ENCODE measurements at places on chromosomes 1 and 21.

DNA sequence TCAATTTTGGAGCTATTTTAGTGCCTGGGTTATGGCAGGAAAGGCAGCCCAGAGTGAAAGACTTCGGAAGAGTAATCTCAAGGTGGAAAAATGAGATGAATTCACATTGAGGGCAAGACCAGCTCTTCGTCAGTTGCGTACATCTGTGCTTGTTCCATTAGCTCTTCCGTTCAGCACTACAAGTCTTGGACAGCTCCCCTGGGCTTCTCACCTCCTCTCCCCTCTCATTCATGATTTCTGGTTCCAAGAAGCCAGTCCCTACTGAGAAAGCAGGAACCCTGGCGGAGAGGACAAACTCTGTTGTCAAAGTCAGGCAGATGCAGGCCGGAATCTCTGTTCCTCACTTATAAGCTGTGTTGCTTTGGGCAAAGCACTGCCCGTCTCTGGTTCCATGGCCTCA lies 76.5 kb downstream of the ACTL8 start:
- no peak for DNase-seq

DNA sequence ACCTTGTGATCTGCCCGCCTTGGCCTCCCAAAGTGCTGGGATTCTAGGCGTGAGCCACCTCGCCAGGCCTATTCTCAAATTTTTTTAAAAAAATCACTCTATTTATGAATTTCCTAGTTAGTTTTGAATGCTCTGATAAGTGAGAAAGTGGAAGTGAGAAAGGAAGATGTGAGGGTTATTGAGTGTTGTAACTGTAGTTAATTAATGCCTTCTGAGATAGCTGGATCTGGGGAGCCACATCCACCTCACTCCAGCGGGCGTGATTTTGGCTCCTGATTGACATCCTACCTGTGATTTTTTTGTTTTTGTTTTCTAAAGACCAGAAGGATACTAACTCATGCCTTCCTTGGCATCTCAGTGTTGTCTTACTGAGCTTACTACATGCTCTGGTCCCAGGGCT lies 65.6 kb downstream of the ST3GAL3 start:
- no peak for DNase-seq

DNA sequence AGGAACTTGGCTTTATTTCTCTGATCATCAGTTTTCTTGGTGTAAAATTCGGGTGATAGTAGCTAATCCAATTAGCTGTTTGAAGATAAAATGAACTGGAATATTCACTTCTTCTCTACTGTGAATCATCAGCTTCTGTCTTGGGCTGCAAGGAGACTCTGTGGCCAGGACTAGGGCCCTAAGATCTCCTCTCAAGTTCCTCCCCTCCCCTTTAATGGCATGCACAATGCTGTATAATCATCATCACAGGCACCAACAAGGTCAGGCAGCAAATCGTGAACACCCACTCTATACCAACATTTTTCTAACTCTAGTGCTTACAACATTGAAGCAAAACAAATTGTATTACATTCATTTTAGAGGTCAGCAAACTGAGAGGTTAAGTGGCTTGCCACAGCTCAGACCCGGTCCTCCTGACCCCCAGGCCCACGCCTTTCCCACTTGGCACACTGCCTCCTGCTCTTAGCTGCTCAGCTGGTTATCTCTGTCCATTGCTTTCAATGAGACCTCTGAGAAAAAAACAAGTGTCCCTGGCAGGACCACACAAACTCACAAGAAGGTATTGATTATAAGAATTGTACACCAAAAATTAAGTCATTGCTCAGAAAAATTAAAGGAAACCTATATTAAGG lies 31.8 kb downstream of the LRRC52 start:
- no peak for DNase-seq

DNA sequence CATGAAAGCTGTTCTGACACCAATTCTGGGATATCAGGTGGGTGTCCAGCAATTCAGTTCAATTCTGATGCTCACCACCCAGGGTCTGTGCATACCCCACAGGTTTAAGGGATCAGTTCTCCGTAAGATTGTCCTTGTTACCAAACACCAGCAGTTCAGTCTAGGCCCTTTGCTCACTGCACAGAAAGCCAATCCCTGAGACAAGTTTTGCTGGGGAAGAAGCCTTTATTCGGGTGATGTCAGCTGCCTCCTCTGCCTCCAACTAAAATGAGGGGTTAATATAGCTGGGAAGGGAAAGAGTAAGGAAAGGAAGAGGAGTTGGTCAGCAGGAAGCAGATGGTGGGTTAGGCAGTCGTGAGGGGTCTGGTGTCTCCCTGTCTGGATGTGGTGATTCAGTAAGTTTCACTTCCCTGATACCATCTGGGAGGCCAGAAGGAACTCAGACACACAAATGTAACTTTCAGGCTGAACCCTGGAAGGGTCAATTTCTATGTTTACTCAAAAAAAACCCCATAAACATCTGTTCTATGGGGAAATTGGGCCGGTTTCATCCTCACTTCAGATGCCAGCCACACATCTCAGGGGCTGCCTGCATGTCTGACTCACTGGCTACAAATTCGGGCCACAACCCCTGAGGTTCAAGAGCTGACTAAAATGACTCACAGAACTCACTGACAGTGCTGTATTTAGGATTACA lies 83.3 kb upstream of the PGBD5 start:
- DNase-seq: no peak

DNA sequence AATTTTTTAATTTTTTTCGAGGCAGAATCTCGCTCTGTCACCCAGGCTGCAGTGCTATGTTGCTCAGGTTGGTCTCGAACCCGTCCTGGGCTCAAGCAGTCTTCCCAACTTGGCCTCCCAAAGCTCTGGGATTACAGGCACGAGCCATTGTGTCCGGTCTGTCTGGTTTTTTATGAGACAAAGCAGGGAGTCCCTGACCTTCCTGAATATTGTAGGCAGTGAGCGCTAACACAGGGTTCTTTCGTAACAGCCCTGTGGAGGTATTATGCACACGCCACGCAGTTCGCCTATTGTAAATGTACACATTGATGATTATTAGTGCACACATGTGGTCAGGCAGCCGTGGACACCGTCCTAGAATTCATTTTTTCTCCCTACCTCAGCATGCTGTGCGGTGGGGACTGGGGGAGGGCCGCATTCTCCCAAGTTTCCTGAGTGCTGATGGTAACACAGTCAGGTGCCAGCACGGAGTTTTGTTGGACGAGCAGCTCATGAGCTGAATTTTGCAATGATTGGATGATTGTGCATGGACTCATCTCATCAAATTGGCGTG lies 19.6 kb downstream of the SPSB1 start:
- DNase-seq: no peak

DNA sequence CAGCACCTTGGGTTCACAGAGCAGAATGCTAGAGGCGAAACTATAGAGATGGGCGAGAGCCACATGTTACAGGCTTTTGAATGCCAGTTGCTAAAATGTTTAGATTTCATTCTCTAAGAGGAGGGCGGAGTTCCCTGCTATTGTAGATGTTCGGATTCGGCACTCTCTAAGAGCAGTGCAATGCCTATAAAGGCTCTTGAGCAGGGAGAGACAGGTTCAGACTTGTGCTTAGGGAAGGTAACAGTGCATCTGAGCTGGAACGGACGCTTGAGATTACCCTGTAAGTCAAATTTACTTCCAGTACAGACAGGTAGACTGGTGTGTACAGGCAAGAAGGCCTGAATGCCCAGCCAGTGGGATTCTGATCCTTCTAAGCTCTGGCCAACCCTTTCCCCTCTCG lies 15.3 kb downstream of the LURAP1 start:
- no peak for DNase-seq

- no peak for DNase-seq
Observed at GRCh38 chr1:60136395-60136794, 62.8 kb upstream of the C1orf87 start.

GRCh38 chr1:176696109-176696508 lies 233.1 kb downstream of the PAPPA2 start:
- no peak for DNase-seq

GRCh38 chr1:225815526-225816178 lies 5.7 kb downstream of the EPHX1 start:
- DNase-seq: no peak

DNA sequence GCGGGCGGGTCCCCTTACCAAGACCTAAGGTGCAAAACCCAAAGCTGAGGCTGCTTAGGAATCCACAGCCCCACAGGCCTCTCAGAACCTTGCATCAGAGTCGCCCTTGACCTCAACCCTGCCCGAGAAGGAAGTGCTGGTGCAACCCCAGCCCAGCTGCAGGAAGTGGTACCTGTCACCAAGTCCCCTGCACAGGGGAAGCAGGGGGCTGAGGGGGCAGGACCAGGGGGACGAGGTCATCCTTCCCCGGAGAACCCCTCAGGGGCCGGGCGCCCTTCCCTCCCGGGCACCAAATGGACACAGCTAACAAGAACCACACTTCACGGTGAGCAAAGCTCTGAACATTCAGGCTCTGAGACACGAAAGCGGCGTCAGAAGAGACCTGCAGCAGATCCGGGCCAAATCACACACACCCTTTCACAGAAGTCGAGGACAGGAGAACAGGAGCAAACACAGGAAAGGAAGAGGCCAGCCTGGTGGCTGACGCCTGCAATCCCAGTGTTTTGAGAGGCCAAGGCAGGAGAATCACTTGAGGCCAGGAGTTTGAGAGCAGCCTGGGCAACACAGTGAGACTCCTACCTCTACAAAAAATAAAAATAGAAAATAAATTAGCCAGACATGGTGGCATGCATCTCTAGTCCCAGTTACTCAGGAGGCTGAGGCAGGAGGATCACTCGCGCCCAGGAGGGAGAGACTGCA lies 6.4 kb downstream of the ITGB2 start:
- DNase-seq: peak; percentile 72

- peak; percentile 19 for DNase-seq
Observed at GRCh38 chr1:218339267-218339831, 5.8 kb upstream of the TGFB2 start.

GRCh38 chr1:162541619-162542141 lies 19.8 kb upstream of the UAP1 start:
- DNase-seq: no peak

DNA sequence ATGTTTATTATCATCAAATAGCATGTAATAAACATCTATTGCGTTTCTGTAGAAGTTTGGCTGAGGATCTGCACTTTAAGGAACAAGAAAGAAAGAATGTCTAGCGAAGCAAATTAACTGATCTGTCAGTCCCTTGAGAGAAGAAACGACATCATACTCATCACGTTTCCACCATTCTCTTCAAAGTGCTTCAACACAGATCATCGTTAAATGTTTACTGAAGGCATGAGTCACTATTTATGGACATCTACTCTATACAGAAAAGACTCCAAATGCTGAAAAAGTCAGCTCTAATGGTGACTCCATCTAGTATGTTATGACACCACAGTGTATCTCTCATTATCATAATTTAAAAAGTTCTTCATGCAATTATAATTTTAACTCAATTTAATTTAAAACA lies 369.1 kb downstream of the RGS7 start:
- DNase-seq: no peak

GRCh38 chr1:89609781-89610456 lies 23.0 kb upstream of the LRRC8C start:
- DNase-seq: peak; percentile 78

- DNase-seq: no peak
Observed at GRCh38 chr21:45862543-45863207, 118.9 kb upstream of the COL6A1 start.

GRCh38 chr1:150083907-150084306 lies 16.3 kb downstream of the VPS45 start:
- DNase-seq: no peak

Data from CD4-positive, alpha-beta T cell treated with Interleukin-21 for 1 hour (primary cell).